NT2/D1 (cell line): ENCODE measurements at places on chromosomes 12 and 14.

DNA sequence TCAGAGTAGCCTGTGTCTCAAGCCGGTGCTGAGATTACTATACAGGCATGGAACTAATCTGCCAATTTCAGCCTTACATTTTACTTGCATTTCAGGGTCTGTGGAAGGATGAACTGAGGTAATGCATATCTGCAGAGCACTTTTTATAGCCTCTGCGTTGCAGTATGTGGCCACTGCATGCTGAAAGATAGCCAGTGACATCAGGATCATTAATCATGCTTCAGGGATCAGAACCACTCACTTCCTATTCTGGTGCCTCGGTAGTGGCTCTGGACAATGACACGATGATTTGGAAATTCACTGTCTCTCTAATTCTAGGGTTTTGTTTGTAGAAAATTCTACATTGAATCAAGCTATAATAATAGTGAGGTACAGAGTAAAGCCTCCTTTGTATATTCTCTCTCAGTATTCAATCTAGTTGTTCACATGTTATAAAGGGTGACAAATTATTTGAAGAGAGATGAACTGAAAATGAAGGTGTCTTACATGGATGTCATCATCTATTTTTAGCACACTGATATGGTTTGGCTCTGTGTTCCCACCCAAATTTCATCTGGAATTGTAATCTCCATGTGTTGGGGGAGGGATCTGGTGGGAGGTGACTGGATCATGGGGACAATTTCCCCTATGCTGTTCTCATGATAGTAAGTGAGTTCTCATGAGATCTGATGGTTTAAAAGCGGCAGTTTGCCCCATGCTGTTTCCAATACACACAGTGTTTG, 554.3 kb upstream of the MIS18BP1 start:
- no peak for DNase-seq

DNA sequence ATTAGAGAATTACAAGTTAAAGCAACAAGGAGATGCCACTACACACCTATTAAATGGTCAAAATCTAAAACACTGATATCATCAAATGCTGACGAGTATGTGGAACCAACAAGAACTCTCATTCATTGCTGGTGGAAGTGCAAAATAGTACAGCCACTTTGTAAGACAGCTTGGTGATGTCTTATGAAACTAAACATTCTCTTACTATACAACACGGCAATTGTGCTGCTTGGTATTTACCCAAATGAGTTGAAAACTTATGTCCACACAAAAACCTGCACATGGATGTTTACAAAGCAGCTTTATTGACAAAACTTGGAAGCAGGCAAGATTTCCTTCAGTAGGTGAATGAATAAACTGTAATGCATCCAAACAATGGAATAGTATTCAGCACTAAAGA, 3.2 kb downstream of the TMBIM4 start:
- DNase-seq: no peak

- DNase-seq: no peak
Observed at GRCh38 chr12:8661016-8661415, 1.6 kb downstream of the MFAP5 start.

- no peak for DNase-seq
Observed at GRCh38 chr12:104747955-104748354, 210.1 kb downstream of the SLC41A2 start.

DNA sequence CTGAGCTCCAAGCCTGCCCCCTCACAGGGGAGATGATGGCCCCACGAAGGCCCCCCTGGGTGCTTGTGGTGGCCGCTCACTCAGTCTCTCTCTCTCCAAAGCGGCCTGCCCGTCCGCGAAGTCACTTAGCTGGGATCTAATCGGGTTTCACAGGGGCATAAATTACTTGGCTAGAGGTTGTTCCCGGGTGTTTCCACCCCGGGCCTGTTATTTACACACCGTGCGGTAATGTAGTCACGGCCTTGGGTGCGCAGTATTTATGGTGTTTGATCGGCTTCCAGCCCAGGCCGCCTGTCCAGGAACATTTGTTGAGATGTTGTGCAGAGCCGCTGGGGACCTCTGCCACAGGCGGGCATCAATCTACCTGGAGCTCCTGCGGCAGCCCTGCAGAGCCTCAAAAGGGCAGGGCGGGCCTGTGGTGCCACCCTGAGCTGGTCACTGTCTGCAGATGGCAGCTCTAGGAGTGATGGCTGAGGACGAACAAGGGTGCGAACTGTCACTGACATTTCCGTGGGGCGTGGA, 91.2 kb downstream of the KIF26A start:
- DNase-seq: no peak
